Stimulated activated CD8-positive, alpha-beta memory T cell treated with anti-CD3 and anti-CD28 coated beads, Interleukin-12 subunit alpha, Interleukin-12 subunit beta, amount 100 ng/mL, for 1 hour (primary cell): ENCODE measurements at places on chromosomes 12 and 14.

- no peak for DNase-seq
These were observed 82.4 kb downstream of the IPO8 start for GRCh38 chr12:30613119-30613830.

DNA sequence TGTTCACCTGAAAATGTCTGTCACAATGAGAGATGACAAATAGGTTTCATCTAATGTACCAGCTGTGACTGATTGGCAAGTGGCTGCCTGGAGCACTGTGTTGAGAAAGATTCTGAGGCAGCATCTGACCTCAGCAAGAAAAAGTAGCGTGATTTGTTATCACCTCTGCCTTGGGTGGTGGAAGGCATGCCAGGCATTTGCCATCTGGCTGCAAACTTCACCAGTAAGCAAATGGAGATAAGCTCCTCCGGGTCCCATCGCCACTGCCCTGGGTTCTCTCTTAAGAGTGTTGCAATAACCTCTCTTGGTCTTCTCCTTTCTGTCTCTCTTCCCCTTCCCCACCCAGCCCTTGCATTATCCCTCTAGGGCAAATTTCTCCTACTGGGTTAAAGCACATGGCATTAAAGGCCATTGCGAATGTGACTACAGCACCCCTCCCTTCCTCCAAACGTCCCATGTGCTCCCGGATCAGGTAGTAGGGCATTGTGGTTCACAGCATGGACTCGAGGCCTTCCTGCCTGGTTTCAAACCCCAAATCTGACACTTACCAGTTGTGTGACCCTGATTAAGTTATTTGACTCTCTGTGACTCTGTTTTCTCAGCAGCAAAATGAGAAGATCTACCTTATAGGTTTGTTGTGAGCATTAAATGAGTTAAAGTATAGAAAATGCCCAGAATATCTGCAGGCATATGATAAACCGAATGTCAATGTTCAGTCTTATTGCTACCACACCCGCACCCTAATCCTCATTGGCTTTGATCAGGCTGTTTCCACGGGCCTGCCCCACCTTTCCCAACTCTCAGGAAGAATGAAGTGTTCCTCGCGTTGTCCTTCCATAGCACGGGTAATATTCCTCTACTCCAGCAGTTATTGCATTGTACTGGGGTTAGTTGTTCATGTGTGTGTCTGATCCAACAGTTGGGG, 8.2 kb upstream of the LGALS3 start:
- DNase-seq: no peak

- no peak for DNase-seq
These were observed 26.5 kb upstream of the RCOR1 start for GRCh38 chr14:102565959-102566358.

- no peak for DNase-seq
These were observed 269.3 kb downstream of the SNAPC1 start for GRCh38 chr14:62031504-62031903.

- no peak for DNase-seq
These were observed 242.2 kb upstream of the OR4E1 start for GRCh38 chr14:21915826-21916225.

GRCh38 chr12:57936513-57936883, 4.9 kb upstream of the ATP23 start:
- no peak for DNase-seq

GRCh38 chr14:24713404-24713803, 79.4 kb upstream of the GZMB start:
- no peak for DNase-seq

GRCh38 chr12:64029013-64029857, 184.7 kb downstream of the SRGAP1 start:
- DNase-seq: no peak

GRCh38 chr14:99534863-99535262, 53.7 kb downstream of the CCNK start:
- no peak for DNase-seq

DNA sequence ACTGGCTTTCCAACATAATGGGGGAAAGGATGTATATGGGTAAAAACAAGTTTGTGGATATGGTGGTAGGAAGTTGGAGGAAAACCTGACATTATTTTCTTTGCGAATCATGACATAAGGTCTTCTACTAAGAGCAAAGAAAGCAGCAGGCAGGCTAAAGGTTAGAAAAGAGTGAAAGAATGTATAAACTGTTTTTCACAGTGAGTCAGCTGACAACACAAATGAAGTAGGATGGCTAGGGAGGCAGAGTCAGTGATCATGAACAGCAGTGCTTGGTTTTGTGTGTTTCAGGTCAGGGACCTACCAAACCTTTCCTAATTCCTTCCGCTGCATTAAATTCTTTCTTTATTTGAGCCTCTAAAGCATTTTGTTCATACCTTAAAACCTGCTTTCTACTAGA, 46.3 kb upstream of the CATSPERB start:
- no peak for DNase-seq

GRCh38 chr12:61282790-61283575, 977.2 kb upstream of the USP15 start:
- no peak for DNase-seq

GRCh38 chr12:29492891-29493290, 4.6 kb downstream of the OVCH1 start:
- DNase-seq: no peak

GRCh38 chr12:68953536-68953935, 20.6 kb upstream of the CPM start:
- no peak for DNase-seq

DNA sequence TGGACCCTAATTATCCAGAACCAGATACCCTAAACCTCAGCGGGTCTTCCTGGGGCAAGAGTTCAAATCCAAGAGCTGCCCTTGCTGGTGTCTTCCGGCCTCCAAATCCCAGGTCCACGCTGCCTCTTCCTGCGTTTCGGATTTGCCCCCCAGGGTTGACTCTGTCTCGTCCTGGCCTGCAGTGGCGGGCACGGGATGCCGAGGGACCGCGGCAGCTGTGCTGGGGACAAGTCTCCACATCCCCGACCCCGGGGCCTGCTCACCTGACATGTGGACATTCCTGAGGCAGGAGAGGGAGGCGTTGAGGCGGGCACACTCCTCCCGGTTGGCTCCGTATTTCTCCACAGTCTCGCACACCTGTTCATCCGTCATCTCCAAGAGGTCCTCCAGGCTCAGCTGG, 113.6 kb downstream of the KSR2 start:
- DNase-seq: no peak

- no peak for DNase-seq
These were observed 207.5 kb downstream of the FOXN3 start for GRCh38 chr14:89209558-89209957.

DNA sequence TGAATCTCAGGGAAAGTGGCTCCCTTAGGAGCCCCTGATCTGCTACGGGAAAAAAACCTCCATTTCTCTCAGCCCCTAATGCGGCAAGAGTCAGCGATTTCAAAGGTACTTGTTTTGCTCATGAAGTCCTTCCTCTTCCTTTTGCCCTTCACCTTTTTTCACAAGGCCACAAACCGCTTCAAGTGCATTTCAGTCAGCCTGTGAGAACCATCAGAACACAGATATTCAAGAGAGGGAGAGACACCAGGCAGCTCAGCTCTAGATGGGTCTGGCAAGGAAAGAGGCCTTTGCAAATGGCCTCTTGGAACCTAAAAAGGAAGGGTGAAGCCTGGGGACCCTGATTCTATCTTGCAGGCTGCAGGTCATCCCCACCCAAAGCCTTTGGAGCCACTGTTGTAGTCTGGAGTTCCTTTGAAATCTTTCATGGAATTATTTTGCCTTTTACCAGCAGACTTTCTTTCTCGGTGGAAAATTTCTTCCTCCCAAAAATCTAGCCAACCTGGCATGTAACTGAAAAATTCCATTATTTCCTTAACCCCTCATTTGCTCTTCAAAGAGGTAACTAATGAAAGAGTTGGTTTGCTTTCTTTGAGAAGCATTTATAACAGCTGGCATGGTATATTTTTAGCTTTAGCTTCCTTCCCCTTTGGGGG, 145.0 kb downstream of the SAMD4A start:
- DNase-seq: no peak

- no peak for DNase-seq
These were observed 14.3 kb downstream of the RNF212B start for GRCh38 chr14:23252006-23252405.

DNA sequence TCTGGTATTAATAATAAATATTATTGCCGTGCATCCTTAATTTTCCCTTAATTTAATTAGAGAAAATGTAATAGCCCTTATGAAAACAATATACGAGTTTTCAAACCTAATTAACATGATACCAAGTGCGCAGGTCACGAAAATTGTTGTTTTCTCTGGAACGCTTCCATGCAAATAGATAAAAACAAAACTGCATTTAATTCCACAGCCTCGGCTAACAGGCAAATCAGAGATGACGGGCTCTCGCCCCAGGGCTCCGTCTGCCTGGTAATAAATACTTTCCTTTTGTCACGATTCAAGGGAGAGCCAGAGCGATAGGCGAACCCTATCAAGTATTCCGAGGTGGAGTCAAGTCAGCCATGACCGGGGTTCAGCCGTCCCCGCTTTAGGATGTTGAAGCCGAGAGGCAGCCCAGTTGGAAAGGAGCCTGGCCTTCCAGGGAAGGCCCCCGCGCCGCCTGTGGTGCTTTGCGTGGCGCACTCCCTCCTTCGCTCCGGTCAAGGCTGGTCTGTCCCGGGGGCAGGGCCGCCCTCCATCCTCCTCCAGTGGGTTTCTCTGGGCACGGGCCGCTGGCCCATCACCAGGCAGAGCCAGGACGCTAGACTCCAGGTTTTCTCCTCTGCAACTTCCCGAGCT, 137.8 kb upstream of the GSC start:
- no peak for DNase-seq

DNA sequence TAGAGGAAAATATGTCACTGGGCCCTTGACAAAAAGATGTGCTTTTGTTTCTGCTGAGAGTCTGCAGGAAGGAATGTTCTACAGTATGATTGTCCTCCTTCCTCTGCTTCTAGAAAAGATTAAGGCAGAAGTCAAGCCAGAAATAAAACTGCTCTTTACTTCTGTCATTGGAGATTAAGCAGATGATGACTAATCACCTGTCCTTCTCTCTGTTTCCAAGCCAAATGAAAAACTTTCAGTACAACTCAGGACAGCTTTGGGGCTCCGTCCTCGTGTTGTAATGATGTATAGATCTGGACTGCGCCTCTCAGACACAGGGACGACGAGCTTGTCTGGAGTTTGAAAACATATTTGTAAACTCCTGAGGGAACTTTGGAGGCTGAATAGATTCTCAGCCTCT, 159.3 kb downstream of the DYRK2 start:
- DNase-seq: no peak

DNA sequence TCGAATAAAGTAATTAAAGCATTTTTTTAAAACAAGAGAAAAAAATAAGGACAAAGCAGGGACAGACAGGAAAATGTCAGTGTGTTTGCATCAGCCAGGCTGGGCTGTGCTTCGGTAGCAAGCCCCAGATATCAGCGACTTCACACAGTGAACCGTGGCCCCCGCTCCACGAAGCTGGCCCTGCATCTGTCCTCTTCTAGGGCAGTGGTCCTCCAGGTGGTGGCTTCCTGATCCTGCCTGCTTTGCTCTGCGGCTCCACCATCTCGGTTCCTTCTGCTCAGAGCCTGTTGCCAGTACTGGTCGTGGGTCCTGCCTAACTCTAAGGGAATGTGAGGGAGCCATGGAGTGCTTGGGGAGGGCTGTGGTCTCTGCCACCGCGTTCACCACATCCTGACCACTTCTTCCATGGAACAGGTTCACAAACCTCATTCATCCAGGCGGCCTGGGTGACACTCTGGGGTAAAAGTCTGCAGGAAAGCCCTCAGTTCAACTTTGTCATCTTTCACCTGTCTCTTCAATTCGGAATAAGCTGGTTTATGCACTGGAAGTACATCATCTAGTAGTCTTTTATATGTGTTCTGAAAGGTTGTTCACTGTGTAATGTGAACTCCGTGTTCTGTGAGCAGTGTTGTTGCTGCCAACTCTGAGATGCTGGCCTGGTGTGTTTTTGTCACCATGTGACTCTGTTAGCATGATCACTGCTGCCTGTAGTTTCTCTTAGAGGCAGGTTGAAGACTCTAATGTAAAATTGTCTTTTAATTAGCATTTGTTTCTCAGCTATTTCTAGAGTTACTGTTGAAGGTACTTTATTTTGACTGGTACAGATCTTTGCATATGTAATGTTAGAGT, 47.9 kb downstream of the ANKRD9 start:
- DNase-seq: no peak

GRCh38 chr12:55724940-55725309, 3.9 kb downstream of the CD63 start:
- no peak for DNase-seq

DNA sequence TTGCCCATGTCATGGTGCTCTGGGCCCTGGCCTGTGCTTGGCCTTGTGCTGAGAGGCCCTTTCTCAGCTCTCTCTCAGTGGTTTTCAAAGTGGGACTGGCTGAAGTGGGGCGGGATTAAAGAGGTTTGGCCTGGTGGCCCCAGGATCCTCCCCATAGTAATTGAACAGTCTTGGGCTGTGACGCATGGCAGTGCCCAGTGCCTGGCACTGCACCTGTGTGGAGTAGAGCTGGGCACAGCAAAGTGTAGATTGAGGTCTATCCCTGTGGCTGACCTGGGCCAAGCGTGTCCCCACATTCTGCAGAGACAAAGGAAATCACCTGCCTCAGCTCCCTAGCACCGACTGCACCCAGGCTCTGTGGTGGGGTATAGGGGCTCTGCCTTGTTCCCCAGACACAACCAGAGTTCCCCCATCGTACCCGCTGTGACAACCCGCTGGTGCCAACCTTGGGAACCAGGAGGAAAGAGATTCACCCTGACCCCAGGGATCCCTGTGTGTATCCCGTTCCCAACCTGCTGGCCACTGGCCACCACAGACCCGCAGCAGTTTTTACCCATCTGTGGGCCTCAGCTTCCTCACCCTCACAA, 9.9 kb upstream of the CYP46A1 start:
- DNase-seq: no peak

GRCh38 chr14:67710209-67710608, 8.5 kb downstream of the RDH12 start:
- DNase-seq: no peak

GRCh38 chr12:108337235-108338223, 1.6 kb downstream of the CMKLR1 start:
- DNase-seq: no peak

GRCh38 chr12:85130646-85131045, 94.5 kb downstream of the LRRIQ1 start:
- DNase-seq: no peak

DNA sequence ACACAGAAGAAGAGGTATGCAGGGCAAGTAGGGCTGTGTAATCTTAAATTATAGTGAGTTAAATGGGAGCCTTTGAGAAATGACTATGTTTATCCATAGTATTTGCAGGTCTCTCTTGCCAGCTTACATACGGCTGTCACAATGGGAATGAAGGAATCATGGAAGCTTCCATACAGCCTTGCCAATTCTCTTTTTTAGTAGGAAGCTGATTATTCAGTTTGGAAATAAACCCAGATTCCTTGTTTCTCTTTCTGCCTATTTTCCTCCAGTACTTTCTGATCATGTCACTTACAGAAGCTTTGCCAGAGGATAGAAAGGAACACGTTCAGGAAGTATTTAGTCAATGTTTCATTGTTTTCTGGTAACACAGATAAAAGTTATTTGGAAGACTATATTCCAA, 217.4 kb upstream of the DIO2 start:
- no peak for DNase-seq

GRCh38 chr12:31900271-31900670, 58.9 kb upstream of the RESF1 start:
- DNase-seq: no peak
